ENCODE measurements at places on chromosomes 16 and 17.
A peak's percentile ranks its signal among the peaks of the same experiment; 100 is the strongest.

- DNase-seq, result no peak
Observed at GRCh38 chr16:58582971-58583765, 46.5 kb downstream of the CNOT1 start.

DNA sequence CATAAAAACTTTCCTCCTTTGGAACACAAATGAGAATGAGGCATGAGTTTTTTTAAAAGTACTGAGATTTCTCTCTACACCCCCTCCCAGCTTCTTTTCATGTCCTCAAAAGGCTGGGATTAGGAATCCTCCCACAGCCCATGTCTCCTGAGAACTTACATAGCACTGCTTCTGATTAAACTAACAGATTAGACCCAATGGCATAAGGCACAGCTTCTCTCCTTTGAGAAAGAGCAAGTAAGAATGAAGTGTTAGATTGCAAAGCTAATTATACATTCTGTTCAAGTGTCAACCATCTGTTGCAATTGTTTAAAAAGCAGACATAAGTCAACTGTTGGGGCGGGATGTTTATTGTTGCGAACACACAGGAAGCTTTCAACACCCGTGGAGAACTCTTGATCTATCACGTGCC lies 715.1 kb downstream of the CDH11 start:
- peak; percentile 19 for DNase-seq

DNA sequence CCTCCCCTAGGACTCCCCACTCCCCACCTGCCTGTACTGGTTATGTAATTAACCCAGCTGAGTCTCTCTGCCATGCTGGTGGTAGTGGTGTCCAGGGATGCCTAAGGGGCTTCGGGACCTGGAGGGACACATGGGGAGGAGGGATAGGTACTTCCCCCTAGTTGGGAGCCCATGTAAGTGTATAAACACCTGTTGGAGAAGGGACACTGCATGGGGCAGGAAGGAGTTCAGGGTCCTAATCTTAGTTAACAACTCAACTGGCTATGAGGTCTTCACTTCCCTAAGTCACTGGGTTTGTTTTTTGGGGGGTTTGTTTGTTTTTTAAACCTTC lies 1.3 kb downstream of the RASL10B start:
- no peak for DNase-seq

- DNase-seq, result no peak
Observed at GRCh38 chr17:10033959-10034358, 128.9 kb upstream of the RCVRN start.

- no peak for DNase-seq
Observed at GRCh38 chr17:27368151-27368795, 74.4 kb downstream of the WSB1 start.

DNA sequence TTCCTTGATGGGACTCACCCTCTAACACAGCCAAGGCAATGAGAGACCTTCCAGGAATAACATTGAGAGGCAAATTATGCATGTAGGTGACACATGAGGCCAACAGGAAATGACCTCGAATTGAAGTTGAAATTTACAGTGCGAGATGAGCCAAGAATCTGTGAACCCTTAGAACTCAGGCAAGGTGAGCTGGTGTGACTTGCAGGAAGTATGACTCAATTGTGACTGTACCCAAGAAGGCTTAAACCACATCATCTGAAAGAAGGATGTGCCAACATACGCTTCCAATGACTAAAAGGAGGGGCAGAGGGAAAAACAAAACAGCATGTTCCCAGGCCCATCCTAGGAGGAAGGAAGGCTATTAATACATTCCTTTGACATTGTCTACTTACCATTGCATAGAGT lies 44.8 kb downstream of the PITPNC1 start:
- no peak for DNase-seq

- DNase-seq, result no peak
Observed at GRCh38 chr16:50303041-50303604, 36.8 kb downstream of the ADCY7 start.

DNA sequence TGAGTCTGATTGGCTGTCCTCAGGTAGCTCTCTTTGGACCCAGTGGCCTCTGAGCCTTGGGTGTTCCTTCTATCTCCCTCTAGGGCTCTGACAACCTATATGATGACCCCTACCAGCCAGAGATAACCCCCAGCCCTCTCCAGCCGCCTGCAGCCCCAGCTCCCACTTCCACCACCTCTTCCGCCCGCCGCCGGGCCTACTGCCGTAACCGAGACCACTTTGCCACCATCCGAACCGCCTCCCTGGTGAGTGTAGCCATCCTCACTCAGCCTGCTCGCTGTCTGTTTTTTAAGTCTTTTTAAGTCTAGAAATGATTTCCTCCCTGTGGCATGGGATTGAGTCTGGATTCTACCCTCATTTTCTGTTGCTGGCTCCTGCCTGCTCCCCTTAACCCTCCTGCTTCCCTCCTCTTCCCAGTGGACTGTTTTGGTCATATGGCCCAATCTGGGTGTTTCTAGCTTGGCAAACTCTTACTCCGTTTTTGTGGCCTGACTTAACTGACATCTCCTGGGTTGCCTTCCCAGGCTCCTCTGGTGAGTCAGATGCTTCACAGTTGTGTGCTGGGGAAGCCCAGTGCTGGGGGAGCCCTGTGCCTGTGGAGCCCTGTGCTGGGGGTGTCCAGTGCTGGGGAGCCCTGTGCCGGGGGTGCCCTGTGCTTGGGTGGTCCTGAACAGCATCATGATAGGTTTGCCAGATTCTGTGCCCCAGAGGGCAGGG lies 9.9 kb downstream of the TAOK2 start:
- DNase-seq, result no peak
